ENCODE measurements at places on chromosomes 1 and 21. TPM values are rescaled to one million over a fixed set of nuclear protein-coding genes. Genes with fewer than 3 reads are reported as not detected.

DNA sequence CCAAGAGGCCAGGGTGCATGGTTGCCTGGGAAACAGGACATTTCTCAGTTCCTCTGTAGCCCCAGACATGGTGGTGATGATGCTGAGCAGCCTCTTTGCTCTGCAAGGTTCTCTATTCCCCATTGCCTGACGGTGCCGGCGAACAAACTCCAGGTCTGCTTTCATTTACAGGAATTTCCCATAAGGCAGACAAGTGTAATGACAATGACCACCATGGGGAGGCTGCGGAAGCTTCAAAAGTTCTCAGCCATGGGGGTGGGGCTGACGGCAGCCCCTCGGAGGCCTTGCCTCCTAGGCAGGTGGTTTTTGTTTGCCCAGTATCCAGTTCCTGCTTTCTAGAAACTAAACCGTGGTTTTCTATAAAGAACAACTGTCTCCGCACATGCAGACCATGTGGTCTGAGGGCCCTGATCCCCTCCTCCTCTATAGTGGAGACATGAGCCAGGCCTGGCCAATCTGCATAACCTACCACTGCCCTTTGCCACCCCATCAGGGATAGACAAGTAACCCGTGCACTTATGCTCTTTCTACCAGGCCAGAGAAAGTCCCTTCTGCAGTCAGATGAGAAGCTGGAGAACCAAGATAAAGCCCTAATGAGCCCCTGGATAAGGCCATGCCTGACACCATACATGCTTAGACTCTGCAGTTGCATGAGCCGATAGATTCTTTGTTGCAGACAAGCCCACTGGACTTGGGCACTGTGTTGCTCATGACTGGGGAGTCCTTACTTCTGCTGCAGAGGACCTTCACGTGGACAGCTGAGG lies 54.1 kb downstream of the LDLRAD2 start:
- no peak for DNase-seq

Gene KCNT2
- total RNA-seq = 1.8 TPM

Gene DDR2
- total RNA-seq = 229 TPM

Gene SLC22A15
- total RNA-seq = 3.2 TPM

Gene HPCAL4
- total RNA-seq = 1.1 TPM

GRCh38 chr1:180382326-180383115 lies 119.9 kb downstream of the ACBD6 start:
- DNase-seq = no peak
